Omental fat pad (tissue), 4 donors: ENCODE measurements at places on chromosomes 2 and 18.

DNA sequence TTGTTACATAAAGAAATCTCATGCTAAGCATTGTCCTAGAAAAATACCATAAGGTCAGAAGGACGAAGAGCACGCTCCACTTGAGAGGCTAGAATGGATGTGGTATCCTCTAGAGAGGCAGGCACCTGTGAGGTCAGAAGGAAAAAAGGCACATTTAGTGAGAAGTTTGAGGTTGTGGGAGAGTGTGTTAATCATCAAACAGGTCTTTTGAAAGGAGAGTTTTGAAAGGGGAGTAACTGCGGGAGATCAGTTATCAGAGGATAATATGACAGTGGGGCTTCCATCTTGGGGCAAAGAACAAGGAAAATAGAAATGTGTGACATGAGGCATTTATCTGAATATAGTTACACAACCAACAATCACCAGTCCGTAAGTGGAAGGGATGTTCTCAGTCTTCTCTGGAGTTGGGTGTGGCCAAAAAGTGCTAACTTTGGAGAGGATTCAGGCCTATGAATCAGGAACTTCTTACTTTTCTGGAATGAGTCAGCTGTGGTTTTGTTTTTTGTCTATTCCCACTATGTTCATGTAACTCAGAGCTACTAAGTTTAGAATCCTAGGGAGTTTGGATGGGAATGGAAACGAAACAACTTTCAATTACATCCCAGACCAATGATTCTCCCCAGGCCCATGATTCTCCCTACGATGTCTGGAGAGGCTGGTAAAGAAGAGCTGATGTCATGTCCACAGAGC lies 451.4 kb upstream of the ST6GAL2 start:
- no peak for DNase-seq

DNA sequence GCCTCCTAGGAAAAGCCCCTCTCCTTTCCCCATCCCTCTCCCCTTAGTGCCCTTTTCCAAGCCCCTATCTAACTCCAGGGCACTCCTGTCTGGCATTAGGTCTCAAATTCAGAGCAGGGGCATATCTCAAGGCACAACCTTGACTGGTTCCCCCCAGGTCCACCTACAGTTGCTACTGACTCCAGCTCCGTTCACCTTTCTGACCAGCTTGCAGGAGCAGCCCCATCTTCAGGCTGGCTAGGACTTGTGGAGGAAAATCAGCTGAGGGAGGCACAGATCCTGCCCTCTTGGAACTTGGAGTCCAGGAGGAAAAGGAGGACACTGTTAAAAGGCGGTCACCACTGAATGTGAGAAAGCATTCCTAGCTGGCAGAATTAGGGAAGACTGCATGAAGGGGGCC lies 152.4 kb downstream of the ZFP36L2 start:
- DNase-seq = no peak

DNA sequence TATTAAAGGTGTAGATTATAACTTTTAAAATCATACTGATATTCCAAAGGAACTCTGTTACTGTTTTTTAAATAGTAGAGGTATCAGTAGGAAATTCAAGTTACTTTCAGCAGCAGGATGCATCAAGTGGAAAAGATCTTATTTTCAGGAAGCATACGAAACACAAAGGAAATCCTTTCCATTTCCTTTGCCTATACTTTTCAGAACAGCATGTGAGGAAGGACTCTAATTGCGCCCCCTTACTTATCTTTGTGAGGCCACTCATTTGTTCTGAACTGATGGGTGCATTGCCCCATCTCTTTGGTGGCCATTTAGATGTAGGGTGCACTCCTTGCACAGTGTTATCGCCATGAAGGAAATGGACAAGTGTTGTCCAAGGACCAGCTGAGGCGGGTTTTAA lies 145.3 kb downstream of the BABAM2 start:
- no peak for DNase-seq

- DNase-seq = peak; percentile 90
Observed at GRCh38 chr2:237291138-237291792, 122.7 kb downstream of the COL6A3 start.

GRCh38 chr18:9117980-9118841 lies 15.7 kb downstream of the NDUFV2 start:
- no peak for DNase-seq

GRCh38 chr2:224151161-224151560 lies 112.1 kb upstream of the SERPINE2 start:
- no peak for DNase-seq

DNA sequence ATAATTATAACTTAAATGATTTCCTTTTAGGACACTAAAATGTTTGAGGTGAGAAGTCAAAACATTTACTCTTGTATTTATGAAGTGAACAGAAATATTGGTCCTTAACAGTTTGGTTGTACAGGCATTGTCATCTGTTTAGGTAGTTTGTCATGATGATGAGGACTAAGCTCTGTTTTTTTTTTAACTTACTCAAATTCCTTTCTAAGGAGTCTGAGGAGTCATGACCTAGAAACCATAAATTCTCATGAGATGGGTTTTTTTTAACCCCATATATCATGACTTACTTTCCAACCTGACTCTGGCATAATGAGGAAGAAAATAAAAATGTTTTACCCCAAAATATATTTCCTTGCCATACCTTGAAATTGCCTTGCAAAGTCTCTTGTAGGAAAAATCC lies 1176.2 kb downstream of the SUCLG1 start:
- no peak for DNase-seq

- DNase-seq = no peak
Observed at GRCh38 chr18:59033359-59033758, 106.3 kb upstream of the SEC11C start.

GRCh38 chr2:55395724-55396605 lies 23.7 kb downstream of the CCDC88A start:
- DNase-seq = no peak

DNA sequence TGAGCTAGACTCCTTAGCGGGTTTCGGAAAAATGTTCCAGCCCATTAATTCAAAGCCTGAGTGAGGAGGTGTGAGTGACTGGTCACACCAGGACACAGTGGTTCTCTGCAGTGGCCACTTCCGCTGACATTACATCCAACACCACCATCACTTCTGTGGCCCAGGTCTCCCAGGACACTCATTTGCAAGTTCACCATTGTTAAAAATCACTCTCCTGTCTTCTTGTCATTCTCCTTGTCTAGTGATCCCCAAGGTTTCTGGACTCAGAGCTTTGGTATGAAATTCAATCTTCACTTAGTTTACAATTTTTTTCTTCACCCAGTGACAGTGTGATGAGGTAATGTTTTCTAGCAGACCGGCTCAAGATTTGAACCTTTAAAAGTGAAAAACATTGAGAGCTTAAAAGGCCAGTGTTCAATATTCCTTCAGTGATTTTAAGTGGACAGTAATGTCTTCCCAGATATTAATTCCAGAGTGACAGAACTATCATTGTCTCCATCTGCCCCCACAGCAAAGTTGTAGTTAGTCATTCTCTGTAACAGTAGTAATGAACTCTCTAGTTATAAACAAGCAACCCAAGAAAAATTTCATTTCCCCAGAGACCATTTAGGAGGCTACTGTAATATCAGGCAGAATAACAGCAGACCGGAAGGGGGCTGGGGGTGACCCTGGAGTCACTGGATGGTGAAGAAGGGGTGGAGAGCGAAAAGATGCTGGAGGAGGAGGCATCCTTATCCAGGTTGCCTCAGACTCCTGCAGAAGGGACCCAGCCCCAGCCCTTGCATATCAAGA lies 164.9 kb downstream of the GFPT1 start:
- no peak for DNase-seq

DNA sequence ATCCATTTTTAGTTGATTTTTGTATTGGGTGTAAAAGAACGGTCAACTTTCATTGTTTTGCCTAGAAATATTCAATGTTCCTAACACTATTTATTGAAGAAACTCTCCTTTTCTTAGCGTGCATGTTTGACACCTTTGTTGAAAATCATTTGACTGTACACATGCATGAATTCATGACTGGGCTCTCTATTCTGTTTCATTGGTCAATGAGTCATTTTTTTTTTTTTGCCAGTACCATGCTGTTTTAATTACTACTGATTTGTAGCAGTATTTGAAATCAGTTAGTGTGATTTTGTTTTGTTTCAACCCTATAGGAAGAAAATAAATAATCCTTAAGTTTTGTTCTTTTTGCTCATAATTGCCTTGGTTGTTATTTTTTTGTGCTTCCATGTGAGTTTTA lies 828.7 kb downstream of the SUCLG1 start:
- no peak for DNase-seq

- DNase-seq = no peak
Observed at GRCh38 chr2:179981085-179981484, 26.0 kb downstream of the CWC22 start.

GRCh38 chr2:186910996-186911395 lies 62.0 kb upstream of the ZSWIM2 start:
- DNase-seq = no peak

- no peak for DNase-seq
Observed at GRCh38 chr2:160918258-160918657, 242.0 kb upstream of the TANK start.

GRCh38 chr2:46963210-46963609 lies 47.6 kb upstream of the MCFD2 start:
- no peak for DNase-seq

DNA sequence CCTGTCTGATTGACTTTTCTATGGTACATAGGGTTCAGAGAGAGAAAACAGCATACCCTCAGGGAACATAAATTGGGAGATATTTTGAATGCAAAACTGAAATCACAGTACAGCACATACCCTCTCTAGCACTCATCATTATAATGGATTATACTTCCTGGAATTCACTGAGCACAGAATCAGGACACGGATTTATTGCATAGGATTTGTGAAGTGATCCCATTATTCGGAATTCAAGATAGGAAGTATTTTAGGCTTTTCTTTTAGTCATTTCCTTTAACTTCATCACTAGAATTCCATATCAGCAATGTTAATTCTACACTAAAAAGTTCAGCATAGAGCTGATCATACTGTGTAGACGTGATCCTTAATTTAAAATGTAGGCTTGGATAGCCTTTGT lies 407.0 kb downstream of the PID1 start:
- DNase-seq = no peak

DNA sequence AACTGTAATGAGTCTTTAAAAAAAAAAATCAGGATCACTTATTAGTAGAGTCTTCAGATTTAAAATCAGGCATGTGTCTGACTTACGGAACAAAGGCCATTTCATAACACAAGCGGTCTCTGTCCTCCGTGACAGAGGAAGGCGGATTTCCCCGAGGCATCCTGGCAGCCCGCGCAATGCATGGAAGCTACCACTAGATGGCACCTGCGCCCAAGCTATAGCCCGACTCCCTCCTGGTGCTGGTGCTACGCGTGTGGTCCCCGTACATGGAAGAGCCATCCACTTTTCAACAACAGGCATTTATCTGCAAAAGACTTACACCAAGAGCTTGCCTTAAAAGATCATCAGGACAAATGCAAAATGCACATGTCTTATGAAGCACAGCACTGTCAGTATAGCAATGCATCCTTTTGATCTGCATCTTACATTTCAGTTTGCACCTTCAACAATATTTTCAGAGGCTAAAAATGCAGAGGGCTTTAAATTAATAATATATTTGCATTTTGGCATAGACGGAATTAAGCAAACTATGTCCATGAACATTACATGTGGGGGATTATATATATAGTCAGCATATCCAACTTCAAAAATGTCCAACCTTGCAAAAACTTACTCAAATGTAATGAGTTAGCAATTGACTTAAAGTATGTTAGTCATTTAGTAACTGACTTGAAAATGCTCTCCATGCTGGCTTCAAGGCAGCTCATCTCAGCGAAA lies 96.0 kb downstream of the ZNF516 start:
- DNase-seq = peak; percentile 87

DNA sequence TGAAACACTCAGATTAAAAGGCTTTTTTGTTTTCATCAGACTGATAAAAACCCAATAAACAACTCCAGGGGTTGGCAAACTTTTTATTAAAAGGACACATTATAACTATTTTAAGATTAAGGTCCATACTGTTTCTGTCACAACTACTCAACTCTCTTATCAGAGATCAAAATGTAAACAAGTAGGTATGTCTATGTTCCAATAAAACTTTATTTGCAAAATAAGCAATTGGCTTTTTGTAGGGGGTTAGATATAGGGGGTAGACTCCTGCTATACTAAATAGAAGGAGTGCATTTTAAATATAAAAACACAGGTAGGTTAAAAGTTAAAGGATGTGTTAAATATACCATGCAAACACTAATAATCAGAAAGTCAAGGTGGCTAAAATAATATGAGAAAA lies 174.0 kb downstream of the MBD5 start:
- DNase-seq = no peak

GRCh38 chr18:79964330-79965118 lies at the start of gene HSBP1L1:
Gene HSBP1L1, plus strand, starts transcription at chr18:79964643. Its CDS starts 93 bp downstream, at chr18:79964736.
- DNase-seq = peak; percentile 24

DNA sequence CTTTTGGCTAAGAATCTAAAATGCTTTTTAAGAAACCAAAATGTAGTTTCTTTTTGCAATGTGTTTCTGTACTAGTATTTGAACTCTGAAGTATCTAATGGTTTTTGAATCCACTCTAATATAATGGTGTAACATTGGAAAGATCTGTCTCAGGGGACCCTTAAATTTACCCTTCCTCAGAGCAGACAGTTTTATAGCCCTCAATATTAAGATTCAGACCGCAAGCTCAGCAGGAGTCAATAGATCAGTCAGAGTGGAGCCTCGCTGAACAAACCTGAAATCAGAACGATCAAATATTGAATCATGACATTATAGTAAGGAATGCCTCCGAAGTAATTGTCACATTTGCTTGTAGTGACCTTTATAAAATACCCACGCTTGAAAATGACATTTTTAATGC lies 18.3 kb downstream of the SGPP2 start:
- no peak for DNase-seq

- DNase-seq = no peak
Observed at GRCh38 chr2:224293976-224294375, 107.9 kb downstream of the FAM124B start.

GRCh38 chr18:45962866-45963265 lies 4.3 kb downstream of the EPG5 start:
- DNase-seq = no peak

DNA sequence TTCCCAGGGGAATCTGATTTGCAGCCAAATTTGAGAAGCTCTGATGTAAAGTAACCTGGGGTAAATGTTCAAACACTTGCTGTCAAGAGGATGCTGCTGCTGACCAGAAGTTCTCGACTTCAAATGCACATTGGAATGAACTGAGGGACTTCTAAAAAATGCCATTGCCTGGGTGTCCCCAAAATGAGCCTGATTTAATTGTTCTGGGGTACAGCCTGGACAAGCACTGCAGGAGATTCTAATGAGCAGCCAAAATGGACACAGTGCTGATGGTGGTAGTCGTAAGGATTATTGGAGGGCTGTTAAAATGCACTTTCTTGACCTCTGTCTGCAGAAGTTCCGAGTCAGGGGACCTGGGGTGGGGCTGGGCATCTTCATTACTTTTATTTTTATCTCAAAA lies 49.5 kb downstream of the LIPG start:
- DNase-seq = no peak
